Substantia nigra (tissue), 51 donors: ENCODE measurements at places on chromosomes 5 and 9.

- no peak for DNase-seq
Observed at GRCh38 chr5:88924330-88924657, 41.3 kb upstream of the MEF2C start.

DNA sequence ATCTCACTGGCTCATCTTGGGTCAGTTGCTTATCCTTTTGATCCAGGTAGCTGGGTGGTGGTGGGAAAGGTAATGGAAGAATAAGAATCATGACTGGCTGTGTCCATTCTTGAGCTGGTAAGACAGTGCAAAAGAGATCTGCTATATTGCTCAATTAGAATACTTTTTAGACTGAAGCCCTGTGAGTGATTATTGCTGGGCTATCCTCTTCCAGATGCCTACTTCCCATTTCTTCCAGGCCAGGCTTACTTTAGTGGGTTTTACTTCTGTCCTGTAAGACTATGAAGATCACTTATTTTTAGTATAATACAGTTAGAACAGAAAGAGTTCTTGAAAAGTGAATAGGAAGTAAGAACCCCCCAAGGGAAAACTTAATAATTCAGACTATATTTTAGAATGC is 7.2 kb downstream of the MARCHF6 start:
- no peak for DNase-seq

GRCh38 chr5:66015196-66015960 is 89.0 kb downstream of the ERBIN start:
- DNase-seq = no peak

DNA sequence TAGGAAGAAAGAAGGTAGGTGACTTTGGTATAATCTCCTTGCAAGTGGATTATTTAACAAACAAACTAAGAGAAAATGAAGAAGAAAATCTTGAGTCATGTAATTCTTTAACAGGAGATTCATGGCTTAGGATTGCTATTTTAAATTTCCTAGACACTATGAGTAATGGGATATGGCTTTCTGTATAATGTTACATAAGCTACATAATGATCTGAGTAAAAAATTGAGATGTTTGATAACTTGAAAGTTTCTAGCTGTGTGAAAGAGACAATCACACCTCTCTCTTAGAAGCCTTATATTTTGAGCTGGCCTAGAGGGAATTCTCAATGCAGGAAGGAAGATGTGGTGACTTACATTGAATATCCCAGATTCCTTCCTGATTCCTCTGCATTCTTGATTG is 92.5 kb downstream of the CDH9 start:
- no peak for DNase-seq
